ENCODE measurements at places on chromosomes 13 and 19.

GRCh38 chr19:28258829-28259228 lies 954.1 kb downstream of the UQCRFS1 start:
- DNase-seq, result no peak

DNA sequence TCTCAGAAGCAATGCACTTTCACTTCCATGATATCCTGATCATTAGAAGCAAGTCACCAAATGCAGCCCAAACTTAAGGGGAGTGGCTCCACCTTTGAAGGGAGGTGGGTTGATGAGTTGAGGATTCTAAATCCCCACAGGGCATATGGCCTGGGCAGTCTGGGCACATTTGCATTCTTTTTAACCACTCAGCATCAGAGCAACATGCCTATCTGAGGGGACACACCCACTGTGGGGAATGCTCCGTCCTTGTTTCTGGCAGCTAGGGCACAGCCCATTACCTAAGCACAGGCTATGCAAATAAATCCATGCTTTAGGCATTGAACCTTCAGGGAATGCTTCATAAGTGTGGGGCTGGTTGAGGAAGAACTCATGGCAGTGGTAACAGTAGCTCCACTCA lies 12.3 kb upstream of the SACS start:
- DNase-seq, result no peak

DNA sequence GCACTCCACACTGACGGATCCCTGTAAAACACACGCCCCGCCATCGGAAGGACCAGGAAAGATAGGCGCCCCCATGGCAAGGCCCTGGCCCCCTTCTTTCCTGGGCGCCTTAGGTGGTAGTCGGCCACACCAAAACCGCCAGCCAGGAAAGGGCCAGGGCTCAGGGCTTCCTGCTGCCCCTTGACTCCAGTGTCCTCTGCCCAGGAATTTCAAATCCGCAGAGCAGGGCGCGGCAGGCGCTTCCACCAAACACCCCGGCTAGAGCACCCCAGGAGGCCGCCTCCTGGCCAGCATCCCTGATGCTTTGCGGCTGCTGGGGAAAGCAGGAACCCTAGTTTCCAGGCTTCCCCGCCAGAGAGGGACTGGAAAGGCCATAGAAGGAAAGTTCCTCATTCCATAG lies 57.5 kb downstream of the ZNF726 start:
- DNase-seq, result no peak

GRCh38 chr13:25739376-25739775 lies 312.4 kb downstream of the SHISA2 start:
- DNase-seq, result no peak

DNA sequence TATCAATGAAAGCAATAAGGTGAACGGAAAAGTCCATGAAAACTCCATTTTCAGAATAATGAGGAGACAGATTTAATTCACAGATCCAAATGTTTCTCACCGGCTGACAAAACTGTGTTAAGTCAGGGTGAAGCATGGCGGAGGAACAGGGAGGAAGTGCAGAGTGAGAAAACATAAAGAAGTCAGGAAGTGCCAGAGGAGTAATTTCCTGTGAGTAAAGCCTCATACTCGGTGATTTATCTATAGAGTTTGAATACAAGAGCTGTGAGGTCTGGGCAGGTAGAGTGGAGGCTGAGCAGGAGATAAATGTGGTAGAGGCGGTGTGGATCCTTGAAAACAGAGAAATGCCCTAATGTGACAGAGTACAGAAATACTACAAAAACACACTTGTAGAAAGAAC lies 11.4 kb downstream of the CARD8 start:
- peak; percentile 61 for DNase-seq

DNA sequence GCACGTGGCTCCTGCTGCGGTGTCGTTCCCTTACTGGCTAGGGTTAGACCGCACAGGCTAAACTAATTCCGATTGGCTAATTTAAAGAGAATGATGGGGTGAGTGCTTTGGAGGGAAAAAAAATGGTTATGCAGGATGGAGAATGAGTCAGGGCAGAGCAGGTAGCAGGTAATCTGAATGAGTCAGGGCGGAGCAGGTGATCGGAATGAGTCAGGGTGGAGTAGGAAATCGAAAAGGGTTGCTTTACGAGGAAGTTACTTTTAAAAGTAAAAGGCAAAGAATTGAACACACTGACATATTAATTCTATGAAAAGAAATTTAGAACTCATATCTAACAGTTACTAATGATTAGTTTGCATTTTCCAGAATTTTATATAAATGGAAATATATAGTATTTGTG lies 335.5 kb downstream of the FOXO1 start:
- DNase-seq, result no peak

DNA sequence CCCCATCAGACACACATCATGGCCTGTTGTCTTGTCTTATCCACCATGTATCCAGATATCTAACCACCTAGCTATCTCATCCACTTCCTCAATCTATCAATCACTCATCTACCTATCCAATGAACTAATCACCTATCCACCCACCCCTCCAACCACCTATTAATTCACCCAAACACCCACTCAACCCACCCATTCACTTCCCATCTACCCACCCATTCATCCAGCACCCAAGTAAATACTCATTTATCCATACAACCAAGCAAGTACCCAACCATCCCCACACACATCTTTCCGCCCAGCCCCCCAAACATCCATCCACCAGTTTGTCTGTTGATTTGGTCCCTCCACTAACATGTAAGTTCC lies 753 bp upstream of the WIZ start:
- DNase-seq, result no peak

- DNase-seq, result peak; percentile 13
Observed at GRCh38 chr19:33241530-33242101, 16.0 kb upstream of the SLC7A10 start.

DNA sequence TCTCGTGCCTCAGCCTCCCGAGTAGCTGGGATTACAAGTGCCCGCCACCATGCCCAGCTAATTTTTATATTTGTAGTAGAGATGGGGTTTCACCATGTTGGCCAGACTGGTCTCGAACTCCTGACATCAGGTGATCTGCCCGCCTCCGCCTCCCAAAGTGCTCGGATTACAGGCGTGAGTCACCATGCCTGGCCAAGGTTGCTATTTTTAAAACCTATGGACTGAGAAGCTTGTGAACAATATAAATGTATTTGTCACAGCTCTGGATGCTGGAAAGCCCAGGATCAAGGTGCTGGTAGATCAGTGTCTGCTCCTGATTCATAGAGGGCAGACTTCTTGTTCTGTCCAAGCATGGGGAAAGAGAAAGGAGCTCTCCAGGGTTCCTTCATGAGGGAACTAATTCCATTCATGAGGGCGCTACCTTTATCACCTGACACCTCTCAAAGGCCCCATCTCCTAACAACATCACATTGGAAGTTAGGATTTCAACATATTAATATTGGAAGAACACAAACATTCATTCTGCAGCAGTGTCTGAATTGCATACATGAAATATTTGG lies 16.1 kb downstream of the CARD8 start:
- no peak for DNase-seq

- DNase-seq, result no peak
Observed at GRCh38 chr19:8238251-8238650, 29.1 kb downstream of the CERS4 start.

DNA sequence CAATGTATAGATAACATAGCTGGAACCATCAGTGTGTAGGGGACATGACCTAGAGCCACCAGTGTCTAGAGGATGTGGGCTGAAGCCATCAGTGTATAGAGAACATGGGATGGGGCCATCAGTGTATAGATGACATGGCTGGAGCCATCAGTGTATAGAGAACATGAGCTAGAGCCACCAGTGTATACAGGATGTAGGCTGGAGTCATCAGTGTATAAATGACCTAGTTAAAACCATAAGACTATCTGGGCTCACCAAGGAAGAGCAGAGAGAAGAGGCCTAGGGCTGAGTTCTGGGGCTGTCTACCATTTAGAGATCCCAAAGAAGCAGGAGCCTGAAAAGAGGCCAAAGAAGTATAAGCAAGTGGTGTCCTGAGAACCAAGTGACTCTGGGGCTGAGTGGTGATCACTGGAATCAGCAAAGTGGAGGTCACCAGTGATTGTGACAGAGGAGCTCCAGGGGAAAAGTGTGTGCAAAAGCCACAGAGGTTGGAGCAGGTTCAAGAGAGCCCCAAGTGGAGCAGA lies 41.0 kb downstream of the RFX2 start:
- no peak for DNase-seq

DNA sequence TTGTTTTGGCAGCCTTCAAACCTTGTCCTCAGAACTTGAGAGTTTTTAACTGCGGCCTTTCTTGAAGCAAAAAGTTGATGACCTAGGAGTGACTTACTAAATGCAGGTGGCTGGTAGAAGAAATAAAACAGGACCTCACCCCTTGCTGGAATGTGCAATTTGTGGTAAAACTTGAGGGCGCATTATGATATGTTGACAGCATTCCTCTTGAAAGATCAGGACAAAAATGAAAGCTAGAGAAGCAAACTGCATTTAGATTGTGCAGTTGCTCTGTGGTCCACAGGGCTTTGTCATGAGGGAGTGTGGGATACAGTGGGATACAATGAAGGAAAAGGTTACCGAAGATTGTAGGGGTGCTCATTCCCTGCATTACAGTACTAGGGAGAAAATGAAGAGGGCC lies 504.2 kb downstream of the GPC6 start:
- no peak for DNase-seq

- no peak for DNase-seq
Observed at GRCh38 chr13:20363603-20364002, 131.5 kb upstream of the GJB6 start.

GRCh38 chr13:63088226-63088625 lies 1672.6 kb upstream of the PCDH20 start:
- DNase-seq, result no peak

- no peak for DNase-seq
Observed at GRCh38 chr13:74301258-74301935, 167.2 kb upstream of the KLF12 start.

DNA sequence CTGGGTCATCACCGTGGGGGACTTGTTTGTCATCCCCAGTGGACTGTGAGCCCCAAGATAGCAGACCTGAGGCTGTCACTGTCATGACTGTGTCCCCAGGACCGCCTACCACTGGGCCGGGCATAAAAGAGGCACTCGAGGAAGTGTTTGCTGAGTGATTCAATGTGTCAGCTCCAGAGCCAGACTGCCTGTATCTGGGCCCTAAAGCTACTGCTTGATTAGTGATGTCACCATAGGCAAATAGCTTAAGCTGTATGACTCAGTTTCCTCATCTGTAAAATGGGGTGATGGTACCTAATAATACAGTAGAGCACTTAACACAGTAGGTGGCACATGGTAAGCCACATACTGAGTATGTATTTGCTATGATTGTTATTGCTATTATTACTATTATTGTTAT lies 11.2 kb upstream of the CEACAM19 start:
- no peak for DNase-seq

- DNase-seq, result no peak
Observed at GRCh38 chr19:1136201-1136600, 32.4 kb downstream of the GPX4 start.

- DNase-seq, result no peak
Observed at GRCh38 chr13:96652506-96652905, 341.8 kb downstream of the OXGR1 start.

GRCh38 chr13:49220036-49220855 lies at the start of gene MLNR:
Gene MLNR (plus strand): TSS chr13:49220338. CDS start chr13:49220338, 0 bp downstream.
- peak; percentile 30 for DNase-seq

GRCh38 chr13:113852536-113853517 lies 11.0 kb downstream of the GAS6 start:
- DNase-seq, result no peak

GRCh38 chr13:73520566-73521289 lies 461.9 kb downstream of the KLF5 start:
- no peak for DNase-seq

DNA sequence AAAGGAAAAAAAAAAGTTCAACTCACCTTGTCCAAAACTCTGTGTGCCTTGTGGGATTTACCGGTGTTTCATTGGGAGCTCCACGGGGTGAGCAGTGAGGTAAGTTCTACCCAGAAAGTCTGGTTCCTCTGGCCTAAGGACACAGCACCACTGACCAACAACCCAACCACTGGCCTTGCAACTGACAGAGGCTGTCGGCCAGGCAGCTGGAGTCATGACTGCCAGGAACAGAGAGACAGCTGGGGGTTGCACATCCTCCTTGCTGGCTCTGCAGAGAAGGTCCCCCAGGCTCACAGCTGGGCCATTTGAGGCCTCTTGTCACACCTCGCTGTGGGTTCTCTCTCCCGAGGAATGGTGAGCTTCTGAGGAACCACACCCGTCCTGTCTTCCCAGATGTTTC lies 59.5 kb downstream of the ANKRD10 start:
- DNase-seq, result no peak

DNA sequence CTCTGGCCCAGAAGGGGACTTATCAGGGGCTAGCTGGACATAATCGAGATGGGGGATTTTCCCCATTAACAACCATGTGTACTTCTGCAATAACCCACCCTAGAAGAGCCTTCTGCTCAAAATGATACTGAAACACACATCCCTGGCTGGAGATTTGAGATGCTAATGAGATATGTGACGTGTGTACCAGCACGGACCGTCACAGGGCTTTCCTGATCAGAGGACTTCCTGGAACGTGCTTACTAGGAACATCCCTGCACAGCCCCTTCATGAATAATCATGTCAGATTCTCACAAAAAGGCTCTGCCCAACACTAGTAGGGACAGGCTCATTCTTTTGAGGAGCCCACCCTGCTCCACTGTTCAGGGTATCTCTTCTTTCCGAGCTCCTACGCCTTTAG lies 6.5 kb upstream of the ERVV-1 start:
- no peak for DNase-seq

DNA sequence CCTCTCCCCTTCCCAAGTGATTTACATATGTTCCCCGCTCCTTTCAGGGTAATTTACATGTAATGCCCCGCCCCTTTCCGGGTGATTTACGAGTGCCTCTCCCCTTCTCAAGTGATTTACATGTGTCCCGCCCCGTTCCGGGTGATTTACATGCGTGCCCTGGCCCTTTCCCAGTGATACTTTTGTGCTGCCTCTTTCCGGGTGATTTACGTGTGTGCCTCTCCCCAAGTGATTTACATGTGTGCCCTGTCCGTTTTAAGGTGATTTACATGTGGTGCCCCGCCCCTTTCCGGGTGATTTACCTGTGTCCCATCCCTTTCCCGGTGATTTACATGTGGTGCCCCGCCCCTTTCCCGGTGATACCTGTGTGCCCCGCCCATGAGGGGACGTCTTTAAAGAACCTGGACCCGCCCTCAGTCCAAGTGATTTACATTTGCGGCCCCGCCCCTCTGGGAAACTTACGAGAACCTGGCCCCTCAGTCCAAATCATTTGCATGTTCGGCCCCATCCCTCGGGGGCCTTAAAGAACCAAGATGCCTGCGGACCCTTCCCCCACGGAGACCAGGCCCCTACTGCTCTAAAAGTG lies 559 bp upstream of the LENG9 start:
- DNase-seq, result peak; percentile 97
